Fibroblast of skin of right biceps (primary cell): ENCODE measurements at places on chromosomes 6 and 20.

- DNase-seq, result no peak
These were observed 831.0 kb downstream of the TFAP2A start for GRCh38 chr6:9583753-9584352.

- DNase-seq, result no peak
These were observed 125.9 kb downstream of the ATXN1 start for GRCh38 chr6:16635291-16635809.

- DNase-seq, result no peak
These were observed 15.2 kb upstream of the FOXP4 start for GRCh38 chr6:41531016-41531415.

- no peak for DNase-seq
These were observed 21.9 kb upstream of the EPB41L2 start for GRCh38 chr6:131084982-131085381.

DNA sequence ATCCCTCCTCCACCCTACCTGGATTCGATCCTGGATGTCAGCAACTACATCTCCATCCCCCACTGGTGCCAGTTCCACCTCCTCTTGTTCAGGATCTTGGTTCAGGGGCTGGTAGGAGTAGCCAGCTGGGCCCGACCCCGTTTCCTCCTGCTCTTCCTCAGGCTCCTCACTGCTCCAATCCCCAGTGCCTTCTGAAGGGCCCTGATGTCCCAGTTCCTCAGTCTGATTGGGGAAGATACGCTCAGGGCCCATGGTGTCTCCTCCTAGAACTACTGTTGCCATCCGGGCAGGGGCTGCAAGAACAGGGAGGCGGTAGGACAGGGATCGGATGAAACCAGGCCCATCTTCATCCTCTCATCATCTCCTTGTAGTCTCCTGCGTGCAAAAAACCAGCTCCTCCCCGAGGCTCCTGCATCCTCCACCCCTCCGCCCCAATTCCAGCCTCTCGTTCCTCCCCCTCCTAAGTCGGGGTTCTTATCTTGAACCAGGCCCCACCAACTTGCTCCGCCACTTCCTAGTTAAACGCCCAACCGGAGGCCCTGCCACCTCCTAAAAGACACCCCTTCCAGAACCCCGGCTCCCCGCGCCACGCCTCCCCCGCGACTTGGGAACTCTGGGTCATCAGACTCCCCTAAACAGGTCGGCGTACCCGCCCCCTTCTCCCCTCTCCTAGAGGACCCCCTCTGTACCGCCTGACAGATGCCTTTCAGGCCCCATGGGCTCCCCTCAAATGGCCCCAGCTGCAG, 476 bp downstream of the MEA1 start:
- peak; percentile 17 for DNase-seq

DNA sequence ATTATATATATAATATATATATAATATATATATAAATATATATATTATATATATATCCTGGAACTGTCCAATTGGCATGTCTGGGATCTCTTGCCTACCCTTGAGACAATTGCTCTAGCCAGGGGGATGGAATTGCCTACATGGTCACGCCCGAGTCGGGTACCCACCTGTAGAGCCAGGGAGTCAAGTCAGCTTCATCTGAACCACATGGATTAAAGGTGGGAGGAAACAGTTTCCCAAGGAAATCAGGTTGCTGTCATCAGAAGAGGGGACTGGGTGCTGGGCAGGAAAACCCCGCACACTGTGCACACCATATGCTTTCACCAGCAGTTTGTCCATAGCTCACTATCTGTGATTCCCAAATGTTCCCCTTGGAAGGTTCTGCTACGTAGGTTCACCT, 252.5 kb upstream of the NOX3 start:
- DNase-seq, result no peak

DNA sequence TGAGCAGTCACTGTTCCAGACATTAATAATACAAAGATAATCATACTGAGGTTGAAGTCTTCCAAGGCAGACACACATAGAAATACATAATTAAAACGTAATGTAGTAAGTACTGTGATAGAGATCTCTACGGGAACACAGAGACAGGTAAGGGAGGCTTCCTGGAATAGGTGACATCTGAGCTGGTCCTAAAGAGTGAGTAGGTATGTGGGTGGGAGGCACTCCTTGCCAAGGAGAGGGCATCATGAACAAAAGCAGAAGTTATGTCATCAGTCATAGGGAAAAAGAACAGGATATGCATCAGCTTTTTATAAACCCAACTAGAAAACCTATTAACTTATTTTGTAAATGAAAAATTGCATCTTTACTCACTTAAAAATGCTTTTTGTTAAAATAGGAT, 110.0 kb downstream of the MAP7 start:
- no peak for DNase-seq

- DNase-seq, result no peak
These were observed 435.0 kb downstream of the HAO1 start for GRCh38 chr20:7505152-7505834.

DNA sequence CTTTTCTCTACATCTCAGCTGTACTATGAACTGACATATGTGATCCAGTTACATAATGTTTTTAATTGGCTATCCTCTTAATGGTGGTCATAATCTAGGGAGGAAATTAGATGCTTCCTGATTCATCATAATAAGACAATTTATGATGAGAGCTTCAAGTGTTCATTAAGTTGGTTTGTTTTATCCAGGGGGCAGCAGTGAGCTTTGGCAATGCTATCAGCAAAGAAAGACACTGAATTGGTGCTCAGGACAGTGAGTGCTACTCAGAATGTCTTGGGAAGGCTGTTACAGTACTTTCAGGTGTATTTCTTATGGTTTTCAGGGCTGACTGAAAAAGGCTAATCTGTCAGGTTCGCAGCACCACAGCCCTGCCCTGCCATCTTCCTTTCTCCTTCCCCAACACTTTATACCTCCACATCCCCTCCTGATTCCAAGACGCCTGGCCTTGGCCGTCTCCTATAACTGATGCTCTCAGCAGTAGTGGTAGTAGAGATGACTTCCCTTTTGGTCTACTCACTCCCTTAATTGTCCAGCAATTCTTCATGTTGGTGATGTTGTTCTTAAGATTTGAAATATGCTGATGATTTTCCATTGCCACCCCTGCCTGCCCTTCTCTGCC, 67.0 kb upstream of the TNFAIP3 start:
- peak; percentile 64 for DNase-seq

DNA sequence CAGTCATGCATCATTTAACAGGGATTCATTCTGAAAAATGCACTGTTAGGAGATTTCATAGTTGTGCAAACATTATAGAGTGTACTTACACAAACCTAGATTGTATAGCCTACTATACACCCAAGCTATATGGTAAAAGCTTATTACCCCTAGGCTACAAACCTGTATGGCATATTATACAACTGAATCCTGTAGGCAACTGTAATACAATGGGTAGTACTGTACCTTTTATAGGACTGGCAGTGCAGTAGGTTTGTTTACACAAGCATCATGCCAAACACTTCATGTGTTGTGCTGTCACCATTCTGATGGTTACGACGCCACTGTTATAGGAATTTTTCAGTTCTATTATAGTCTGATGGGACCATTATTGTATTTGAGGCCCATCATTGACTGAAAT, 39.3 kb upstream of the KHDC1 start:
- no peak for DNase-seq

DNA sequence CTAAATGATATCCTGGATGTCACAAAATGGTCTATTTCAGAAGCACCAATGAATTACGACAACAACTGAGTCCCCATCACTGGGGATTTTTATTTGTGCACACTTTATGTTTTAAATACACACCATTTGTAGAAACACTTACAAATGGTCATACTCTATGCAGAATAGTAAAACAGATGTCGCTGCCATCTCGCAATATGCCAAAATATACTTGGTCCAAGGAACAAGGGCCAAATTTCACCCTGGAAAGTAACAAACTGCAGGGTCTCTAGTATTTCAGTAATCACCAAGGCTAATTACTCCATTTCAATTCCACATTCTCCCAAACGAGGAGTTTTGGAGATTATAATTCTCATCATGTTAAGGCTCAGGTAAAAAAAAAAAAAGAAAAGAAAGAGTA, 215.2 kb downstream of the LMBRD1 start:
- DNase-seq, result no peak

- peak; percentile 79 for DNase-seq
These were observed 24.7 kb downstream of the TBC1D7 start for GRCh38 chr6:13303668-13304017.

DNA sequence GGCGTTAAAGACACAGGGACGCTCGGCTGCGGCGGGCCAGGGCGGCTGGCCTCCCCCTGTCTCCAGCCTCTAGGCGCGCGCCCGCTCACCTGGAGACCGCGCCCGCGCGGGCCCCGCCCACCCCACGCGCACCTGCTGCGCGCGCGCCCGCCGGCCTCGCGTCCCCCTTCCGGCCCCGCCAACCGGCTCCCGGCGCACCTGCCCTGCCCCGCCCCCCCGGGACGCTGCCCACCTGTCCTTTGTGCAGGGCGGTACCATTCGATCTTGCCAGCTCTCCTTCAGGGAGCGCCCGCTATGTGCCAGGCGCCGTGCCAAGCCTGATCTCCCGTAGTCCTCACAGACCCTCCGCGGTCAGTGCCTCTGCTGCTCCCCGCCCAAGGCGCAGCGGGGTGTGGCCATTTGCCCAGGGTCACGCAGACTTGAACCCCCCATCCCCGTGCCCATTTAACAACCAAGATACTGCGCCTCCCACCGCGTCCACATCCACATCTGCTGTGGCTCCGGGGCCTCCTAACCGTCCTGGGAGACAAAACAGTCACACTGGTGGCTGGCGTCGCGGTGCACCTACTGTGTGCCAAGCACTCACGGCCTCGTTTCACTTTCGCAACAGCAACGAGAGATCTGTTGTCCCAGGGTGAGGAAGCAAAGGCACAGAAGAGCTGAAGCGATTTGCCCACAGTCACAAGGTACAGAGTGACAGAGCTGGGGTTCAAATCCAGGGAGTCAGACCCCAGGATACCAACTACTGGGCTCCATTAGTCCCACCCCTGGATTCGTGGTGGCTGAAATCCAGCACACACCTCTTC, 48.1 kb downstream of the NOL4L start:
- no peak for DNase-seq

DNA sequence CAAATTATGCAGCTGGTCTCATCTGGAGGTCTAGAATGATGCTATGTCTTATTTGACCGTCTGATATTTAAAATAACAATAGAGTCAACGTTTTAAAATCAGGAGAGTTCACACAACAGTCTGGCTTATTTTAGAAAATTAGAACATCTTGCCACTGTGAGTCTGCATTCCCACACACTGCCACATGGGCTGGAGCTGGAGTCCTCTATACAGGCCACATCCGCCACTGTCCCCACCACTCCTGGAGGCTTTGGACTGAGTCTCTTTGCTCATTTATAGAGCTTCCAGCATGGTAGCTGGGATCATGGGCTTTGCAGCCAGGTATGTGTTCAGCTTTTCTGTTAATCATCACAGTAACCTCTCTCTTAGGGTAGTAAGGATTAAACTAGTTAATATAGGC, 68.8 kb upstream of the ZNFX1 start:
- DNase-seq, result no peak

DNA sequence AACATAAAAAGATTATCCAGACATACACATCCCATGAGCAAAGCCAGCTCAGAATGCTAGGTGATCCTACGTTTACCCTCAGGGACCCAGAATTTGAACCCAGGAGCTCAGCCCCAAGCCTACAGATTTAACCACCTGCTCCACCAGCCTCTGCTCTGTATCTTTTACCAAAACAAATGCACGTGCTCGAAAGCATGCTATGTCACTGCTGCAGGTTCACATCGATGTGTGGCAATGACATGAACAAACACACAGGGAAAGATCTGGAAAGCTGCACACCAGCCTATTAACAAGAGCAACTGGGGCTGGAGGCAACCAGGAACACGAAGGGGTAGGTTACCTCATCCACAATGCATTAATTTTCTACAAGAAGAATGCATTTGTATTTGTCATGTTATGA, 32.1 kb downstream of the PREX1 start:
- DNase-seq, result peak; percentile 15

GRCh38 chr6:22222469-22222868, 74.4 kb downstream of the PRL start:
- DNase-seq, result peak; percentile 40
